Germinal center (tissue), 1 donor: ENCODE measurements at places on chromosomes 13 and 19.

DNA sequence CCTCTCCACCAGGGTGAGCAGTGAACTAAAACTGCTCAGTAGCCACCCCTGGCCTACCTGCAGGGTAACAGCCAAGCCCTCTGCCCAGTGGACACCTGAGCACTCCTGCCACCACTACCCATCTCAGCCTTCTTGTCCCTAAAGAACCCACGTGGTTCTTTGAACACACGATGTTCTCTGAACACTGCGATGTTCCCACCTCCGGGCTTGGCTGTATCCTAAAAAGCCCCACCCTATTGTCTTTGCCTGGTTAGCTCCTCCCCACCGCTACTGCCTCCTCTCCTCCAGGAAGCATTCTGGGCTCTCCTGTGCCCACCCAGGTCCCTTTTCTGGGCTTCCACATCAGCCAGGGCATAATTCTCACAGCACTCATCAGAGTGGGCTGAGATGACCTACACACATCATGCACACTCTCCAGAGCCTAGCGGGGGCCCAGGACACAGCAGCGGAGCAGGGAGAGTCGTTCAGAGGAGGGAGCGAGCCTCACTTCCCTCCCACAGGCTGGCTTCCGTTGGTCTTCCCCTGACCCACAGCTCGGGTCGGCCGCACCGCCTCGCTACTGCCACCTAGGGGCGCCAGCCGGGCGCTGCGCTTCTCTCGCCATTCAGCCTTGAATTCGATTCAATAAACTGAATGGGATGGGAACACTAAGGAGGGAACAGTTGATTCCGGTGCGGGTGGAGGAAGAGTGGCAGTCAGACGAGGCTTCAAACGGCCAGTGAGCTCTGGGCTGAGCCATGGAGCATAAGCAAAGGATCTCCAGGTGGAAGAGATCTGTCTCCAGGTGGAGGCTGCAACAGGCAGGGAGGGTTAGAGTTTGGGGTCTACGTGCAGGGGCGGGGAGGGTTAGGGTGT is 3.2 kb downstream of the ELAVL1 start:
- DNase-seq = peak; percentile 79

DNA sequence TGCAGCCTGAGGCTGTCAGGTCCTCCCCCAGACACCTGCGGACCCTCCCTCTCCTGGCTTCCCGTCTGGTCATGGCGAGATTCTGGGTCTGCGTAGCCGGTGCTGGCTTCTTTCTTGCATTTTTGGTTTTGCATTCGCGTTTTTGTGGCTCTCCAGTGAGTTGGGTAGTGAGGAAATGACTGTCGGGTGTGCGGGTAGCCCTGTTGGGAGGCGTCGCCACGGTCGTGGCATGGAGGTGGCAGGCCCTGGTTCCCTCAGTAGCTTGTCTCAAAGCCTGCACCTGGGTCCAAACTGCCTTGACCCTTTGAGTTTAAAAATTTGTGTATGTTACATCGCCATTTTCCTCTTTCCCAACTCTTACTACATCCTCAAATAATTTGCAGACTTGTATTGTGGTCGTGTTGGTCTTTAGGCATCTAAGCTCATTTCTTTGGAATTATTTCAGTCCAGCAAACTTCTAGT is 344 bp downstream of the NHLRC3 start:
- DNase-seq = peak; percentile 13

GRCh38 chr19:40528078-40528477 is 48.6 kb upstream of the SHKBP1 start:
- DNase-seq = no peak

GRCh38 chr13:31859571-31859970 is 120.2 kb downstream of the RXFP2 start:
- no peak for DNase-seq

GRCh38 chr13:102699504-102699903 is 4.7 kb upstream of the METTL21C start:
- DNase-seq = no peak

- DNase-seq = no peak
Observed at GRCh38 chr13:31322702-31323405, 123.1 kb downstream of the B3GLCT start.

DNA sequence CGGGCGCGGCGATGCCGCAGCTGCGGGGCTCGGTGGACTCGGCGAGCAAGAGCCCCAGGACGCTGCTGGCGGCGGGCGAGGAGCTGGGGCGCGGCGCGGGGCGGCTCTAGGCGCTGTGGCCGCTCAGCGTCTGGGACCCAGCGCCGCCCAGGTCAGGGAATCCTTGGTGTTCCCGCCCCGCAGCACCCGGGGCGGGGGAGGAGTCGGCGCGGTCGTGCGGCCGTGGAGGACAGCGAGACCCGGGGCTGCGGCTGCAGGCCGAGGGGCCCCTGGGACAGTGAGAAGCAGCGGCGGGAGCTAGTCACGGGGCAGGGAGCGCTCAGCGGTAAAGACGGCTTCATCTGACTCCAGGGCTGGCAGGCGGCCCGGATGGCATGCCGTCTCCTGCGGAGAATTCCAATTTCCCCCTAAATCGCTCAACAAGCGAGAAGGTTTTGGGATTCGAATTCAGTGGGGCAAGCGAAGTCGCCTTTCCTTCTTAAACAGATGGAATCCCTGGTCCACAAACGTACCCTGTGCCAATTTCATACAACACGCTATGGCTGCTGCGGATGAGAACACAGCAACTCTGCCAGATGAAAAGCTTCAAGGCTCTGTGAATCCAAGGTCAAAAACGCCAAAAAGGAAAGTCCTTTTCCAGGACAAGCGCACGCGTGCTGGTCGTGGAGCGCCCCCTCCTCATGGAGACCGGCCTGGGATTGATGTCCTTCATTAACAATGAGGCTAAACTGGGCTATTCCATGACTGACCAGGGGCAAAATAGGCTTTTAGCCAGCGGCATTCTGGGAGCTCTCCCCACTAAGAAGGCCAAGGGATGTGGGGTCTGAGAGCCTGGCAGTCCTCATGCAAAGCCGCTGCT is 4.2 kb upstream of the ZSCAN4 start:
- peak; percentile 21 for DNase-seq

GRCh38 chr13:99819967-99820366 is 151.6 kb downstream of the ZIC5 start:
- DNase-seq = no peak

- no peak for DNase-seq
Observed at GRCh38 chr19:33366127-33366526, 7.4 kb upstream of the CEBPG start.

DNA sequence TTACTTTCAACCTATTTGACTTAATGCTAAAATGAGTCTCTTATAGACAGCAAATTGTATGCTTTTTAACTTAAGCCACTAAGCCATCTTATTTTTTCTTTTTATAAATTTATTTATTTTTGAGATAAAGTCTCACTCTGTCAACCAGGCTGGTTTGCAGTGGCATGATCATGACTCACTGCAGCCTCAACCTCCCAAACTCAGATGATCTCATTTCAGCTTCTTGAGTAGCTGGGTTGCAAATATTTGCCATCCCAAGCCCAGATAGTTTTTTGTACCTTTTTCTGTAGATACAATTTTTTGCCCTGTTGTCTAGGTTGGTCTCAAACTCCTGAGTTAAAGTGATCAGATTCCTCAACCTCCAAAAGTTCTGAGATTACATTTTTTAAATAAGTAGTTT is 27.1 kb downstream of the ZNF714 start:
- DNase-seq = no peak

DNA sequence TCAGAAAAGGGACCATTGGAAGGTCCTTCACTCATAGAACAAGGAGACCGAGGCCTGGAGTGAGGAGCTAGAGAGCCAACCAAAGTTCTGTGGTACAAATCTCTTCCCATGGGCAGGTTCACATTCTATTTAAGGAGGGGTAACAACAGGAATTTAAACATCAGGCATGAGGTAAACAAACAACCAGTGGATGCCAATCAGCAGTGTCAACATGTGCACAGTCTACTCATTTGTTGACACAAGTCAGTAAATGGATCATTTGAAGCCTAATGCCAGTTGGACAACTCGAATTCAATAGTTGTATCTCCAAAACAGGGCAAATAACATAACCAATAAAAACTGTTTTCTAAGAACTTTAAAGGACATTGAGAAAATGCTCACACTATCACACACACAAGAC is 6.3 kb upstream of the DOCK9 start:
- DNase-seq = no peak

- DNase-seq = no peak
Observed at GRCh38 chr13:20566468-20566897, 474 bp upstream of the IFT88 start.

- DNase-seq = no peak
Observed at GRCh38 chr13:84430446-84430845, 548.2 kb upstream of the SLITRK1 start.

- peak; percentile 80 for DNase-seq
Observed at GRCh38 chr19:49056101-49056901, 1.2 kb downstream of the CGB7 start.

GRCh38 chr13:72113076-72113475 is 246.1 kb upstream of the DACH1 start:
- no peak for DNase-seq

DNA sequence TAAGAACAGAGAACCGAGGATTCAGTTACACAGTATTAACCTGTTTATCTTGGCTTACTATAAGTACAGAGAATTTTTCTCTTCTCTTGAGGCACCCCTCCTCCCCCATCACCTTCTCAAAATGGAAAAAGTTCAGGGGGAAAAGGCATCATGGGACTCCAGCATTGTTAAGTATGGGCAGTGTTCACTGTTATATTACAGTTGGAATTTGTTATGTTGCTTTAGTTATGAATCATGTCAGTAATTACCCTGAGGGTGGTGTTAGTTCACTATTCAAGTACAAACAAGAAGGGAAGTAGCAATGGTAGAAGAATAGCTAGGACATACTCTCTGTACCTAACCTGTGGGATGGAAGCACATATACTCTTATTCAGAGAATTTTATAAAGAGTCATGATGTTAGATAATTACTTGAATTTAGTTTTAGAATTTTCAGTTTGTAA is 12.0 kb downstream of the LPAR6 start:
- no peak for DNase-seq

- no peak for DNase-seq
Observed at GRCh38 chr13:93976528-93976927, 503.0 kb downstream of the DCT start.

GRCh38 chr19:7682175-7682855 is 1.7 kb downstream of the TRAPPC5 start:
- no peak for DNase-seq

- DNase-seq = no peak
Observed at GRCh38 chr13:23470790-23471614, 37.5 kb upstream of the SACS start.

GRCh38 chr13:25478186-25478585 is 106.4 kb downstream of the ATP8A2 start:
- DNase-seq = no peak

DNA sequence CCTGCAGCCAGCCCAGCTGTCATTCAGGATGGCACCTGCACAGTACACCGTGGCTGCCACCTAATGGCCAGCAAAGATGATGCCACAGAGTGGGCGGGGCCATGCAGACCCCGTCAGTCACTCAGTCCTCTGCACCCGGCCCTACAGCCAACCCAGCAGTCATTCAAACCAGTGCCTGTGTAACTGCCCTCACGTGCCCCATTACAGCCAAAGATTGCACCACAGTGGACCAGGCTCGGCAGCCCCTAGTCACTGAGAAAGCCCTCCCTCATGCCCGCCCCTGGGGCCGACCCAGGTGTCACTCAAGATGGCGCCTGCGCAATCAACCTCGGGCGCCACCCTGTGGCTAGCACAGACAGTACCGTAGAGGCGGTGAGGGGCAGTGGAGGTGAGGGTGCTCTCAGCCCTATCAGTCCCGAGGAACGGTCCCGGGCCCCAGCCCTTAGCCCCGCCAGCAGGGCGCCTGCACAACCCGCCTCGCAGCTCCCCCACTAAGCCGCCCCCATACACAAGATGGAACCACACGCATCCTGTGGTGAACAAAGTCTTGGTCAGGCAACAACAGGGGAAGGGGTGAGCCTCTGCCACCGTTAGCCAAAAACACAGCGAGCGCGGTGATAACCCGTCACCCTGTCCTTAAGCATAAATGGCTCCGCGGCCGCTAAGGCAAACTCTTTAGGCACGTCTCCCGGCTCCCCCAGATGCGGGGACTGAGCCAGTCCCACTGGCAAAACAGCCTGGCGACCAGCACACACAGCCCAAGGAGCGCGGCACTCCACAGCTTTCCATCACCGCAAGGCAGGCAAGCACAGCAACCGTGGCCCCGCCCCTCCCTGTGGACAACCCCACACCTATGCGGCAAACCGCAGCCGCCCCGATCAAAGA is 2.3 kb downstream of the PEG3 start:
- DNase-seq = no peak

DNA sequence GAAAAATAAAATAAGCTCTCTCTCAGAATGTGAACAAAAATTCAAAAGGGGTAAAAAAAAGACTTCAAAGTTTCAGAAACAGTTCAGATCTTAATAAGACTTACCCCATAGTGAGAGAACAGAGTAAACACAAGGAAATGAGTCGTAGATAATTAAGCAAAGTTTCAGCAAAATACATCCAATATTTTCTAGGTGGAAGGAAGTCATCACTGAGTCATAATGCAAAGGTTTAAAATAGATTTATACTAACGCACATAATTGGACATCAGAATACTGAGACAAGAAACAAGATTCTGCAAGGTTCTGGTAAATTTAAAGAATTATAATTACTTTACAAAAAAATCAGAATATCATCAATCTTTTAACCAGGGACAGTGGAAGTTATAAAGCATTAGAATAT is 1370.7 kb upstream of the ATXN8OS start:
- DNase-seq = no peak

DNA sequence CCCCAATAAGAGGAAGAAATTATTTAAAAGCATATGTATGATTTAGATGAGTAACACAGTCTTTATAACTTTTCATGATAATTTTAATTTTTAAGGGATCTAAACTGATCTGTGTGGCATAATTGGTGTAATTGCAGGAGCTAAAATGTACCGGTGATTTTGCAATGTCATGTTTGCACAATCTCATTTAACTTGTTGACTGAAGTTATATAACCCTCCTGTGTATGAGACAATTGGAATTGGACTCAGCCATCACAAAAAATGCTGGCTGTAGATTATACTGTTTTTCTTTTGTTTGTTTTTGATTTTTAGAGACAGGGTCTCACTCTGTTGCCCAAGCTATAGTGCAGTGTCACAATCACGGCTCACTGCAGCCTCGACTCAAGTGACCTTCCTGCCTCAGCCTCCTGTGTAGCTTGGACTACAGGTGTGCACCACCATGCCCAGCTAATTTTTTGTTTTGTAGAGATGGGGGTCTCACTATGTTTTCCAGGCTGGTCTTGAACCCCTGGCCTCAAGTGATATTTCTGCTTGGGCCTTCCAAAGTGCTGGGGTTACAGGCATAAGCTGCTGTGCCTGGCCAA is 26.1 kb downstream of the FGF9 start:
- no peak for DNase-seq
